ENCODE measurements at places on chromosomes 16 and 17.

GRCh38 chr16:60712144-60712543 lies 1324.1 kb downstream of the CDH8 start:
- DNase-seq, result no peak

GRCh38 chr17:7281953-7282751 lies 634 bp downstream of the SLC2A4 start:
- no peak for DNase-seq

DNA sequence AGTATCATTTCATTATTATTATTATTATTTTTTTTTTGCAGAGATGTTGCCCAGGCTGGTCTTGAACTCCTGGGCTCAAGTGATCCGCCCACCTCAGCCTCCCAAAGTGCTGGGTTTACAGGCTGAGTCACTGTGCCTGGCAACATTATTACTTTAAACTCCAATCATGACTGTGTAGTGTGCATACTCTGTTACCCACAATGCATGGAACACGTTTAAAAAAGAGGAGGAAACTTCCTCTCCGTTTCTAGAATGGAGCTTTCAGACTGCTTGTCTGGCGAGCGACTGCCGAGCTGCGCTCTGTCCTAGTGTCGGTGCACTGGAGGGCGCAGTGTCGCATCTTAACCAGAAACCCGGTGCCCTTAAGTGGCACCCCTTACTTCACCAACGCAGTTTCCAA lies 22.1 kb upstream of the FASN start:
- no peak for DNase-seq

- DNase-seq, result no peak
These were observed 54.5 kb downstream of the NACA2 start for GRCh38 chr17:61536422-61536955.

DNA sequence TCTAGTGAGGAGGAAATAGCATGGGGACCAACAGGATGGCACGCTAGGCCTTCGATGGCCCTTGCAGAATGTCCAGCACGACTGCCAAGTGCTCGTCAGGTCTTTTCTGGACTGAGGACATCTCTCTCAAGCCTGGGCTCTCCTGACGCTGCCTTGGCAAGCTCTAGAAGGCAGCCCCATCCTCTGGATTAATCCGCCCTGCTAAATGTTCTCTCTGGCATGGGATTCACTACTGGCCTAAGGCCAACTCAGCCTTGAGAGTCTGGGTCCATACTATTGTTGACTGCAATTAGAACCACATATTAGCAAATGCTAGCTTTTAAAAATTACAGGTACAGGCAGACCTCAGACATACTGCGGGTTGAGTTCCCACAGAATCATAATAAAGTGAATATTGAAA lies 2.5 kb upstream of the CEP295NL start:
- DNase-seq, result no peak

- no peak for DNase-seq
These were observed 299.8 kb upstream of the SALL1 start for GRCh38 chr16:51450909-51451308.

- DNase-seq, result no peak
These were observed 111.7 kb upstream of the FOXF1 start for GRCh38 chr16:86398622-86399021.

DNA sequence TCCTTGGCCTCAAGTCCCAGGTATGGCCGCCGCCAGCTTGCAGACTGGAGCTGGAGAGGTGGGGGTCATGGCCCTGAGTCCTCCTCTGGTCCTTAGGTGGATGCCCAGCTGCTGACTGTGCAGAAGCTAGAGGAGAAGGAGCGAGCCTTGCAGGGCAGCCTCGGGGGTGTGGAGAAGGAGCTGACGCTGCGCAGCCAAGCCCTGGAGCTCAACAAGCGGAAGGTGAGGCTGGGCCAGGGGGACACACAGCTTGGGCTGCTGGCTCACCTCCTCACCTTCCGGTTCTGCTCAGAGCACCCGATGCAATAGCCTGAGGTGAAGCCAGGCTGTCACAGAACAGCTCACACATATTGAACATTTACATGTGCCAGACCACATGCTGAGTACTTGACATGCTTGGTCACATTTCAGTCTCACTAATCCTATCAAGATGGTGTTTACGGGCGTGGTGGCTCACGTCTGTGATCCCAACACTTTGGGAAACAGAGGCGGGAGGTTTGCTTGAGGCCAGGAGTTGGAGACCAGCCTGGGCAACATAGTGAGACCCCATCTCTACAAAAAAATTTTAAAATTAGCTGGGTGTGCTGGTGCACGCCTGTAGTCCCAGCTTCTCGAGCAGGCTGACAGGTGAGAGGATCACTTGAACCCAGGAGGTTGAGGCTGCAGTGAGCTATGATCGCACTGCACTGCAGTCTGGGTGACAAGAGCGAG lies 7.4 kb downstream of the RNF40 start:
- no peak for DNase-seq

GRCh38 chr16:81846105-81846504 lies 67.0 kb downstream of the PLCG2 start:
- DNase-seq, result no peak

GRCh38 chr17:2796164-2797125 lies at the start of gene RAP1GAP2:
Gene RAP1GAP2, plus strand, starts transcription at chr17:2796438. Its CDS starts 90 bp downstream, at chr17:2796528.
- DNase-seq, result no peak

GRCh38 chr17:32275060-32276042 lies 9.7 kb downstream of the RHBDL3 start:
- no peak for DNase-seq

DNA sequence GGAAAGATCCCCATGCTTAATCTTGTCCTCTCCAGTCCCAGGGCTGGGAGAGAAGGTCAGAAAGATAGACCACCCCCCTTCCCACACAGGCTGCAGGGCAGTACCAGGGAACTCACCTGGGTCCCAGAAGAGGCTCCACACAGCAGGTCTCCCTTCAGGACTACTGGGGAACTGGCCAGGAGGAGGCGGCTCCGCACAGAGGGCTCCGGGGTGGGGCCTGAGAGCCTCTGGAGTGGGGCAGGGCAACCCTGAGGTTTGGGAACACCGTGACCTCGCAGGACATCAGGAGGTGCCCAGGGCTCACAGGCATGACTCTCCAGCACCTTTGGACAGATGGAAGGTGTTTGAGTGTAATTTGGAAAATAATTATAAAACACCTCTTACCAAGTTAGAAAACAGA lies 11.0 kb downstream of the ABCA3 start:
- DNase-seq, result no peak

DNA sequence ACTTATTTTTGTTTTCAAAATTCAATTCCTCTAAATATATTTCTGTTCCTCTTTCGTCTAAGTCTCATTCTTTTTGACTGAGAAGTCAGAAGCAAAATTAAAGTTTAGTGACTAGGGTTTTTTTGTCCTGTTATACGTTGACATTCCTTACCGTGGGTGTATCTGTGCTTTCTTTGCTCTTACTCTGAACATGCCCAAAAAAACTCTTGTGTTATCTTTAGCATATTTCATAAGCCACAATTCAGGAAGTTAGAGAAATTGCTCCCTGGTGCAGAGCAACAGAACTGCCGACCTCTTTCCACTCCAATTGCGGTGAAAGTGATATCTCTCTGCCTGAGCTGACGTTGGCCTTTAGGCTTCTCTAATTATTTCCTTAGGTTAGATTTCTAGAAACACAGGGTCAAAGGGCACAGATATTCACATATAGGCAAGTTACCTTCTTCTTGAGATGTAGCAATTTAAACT lies 65.7 kb downstream of the CENPV start:
- DNase-seq, result no peak

DNA sequence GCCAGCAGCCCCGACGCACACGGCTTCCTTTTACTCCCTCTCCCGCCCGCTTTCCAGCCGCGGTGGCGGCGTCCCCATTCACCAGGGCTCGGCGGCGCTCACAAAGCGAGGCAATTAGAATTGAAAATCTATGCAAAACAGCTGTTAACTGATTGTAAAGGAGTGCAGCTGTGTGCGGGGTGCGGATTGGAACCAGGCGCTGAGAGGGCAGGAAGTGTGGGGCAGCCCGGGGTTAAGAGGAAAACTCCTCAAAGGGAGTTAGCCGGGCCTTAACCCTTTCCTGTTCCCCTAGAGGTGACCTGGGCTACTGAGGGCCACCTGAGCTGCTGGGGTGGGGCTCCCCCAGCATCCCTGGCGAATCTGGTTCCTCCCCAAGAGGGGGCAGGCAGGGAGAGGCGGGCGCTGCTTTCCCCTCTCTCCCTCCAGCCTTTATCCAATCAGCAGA lies 5.8 kb upstream of the GSE1 start:
- no peak for DNase-seq

GRCh38 chr16:75035410-75035968 lies 36.7 kb downstream of the ZNRF1 start:
- DNase-seq, result no peak

- DNase-seq, result no peak
These were observed 537 bp downstream of the GOSR1 start for GRCh38 chr17:30477774-30478115.

GRCh38 chr16:84117494-84117843 lies 727 bp upstream of the MBTPS1 start:
- DNase-seq, result peak; percentile 22

GRCh38 chr17:28863953-28864352 lies 9.1 kb downstream of the ERAL1 start:
- DNase-seq, result no peak

GRCh38 chr16:75647112-75647491 lies 363 bp downstream of the KARS1 start:
- no peak for DNase-seq

DNA sequence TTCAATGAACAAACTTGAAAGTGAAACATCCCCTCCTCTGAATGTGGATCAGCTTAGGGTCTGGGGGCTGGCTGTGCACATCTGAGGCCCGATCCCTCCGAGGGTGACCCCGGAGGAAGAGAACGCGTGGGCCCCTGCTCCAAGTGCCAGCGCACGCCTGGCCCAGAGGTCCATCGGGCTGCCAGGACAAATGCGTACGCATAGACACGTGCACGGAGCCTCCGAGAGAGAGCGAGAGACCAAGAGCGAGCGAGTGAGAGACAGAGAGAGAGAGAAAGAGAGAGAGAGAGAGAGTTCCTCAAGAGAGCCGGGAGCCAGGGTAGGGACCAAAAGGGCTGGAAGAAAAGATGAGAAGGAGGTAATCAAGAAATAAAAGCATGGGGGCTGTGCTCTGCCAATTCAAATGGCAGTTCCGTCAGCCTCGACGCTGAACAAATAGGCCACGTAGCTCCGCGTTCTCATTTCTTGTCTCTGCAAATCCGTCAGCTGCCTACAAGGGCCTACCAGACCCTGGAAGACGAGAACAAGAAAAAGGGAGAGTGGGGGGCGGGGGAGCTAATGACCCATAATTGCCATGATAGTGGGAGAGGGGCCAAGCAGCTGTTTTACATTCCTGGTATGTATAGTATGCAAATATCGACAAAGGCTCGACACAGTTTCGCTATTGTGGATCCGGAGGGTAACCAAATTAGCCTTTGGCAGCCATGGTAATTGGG lies 435.3 kb upstream of the ZFHX3 start:
- no peak for DNase-seq

DNA sequence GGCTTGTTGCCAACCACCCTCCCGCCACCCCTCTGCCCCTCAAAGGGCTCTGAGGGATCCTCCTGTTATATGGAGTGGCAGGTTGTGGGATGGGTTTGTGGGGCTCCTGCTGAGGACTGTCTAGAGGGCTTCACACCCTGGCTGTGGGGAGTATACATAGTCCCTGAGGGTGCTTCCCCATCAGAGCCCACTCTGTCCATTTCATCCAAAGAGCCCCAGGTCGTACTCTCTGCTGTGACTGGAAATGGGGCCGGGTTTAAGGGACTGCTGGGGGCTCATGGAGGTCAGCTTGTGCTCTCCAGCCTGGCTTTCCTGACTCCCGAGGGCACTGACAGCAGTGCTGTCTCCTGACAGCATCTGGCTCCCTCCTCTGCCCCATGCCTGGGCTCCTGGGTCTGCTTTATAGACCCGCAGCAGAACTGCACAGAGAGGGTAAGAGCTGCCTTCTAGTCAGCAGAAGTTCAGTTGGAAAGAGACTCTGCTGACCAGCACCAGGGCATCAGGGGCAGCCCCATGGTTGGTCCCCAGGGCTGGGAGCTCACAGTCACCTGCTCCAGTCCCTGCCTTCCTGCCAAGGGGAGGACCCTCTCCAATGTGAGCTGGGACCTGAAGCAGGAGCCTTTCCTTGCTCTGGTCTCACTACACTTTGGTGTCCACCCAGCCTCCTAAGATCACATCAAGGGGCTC lies 17.8 kb upstream of the TNS4 start:
- no peak for DNase-seq

DNA sequence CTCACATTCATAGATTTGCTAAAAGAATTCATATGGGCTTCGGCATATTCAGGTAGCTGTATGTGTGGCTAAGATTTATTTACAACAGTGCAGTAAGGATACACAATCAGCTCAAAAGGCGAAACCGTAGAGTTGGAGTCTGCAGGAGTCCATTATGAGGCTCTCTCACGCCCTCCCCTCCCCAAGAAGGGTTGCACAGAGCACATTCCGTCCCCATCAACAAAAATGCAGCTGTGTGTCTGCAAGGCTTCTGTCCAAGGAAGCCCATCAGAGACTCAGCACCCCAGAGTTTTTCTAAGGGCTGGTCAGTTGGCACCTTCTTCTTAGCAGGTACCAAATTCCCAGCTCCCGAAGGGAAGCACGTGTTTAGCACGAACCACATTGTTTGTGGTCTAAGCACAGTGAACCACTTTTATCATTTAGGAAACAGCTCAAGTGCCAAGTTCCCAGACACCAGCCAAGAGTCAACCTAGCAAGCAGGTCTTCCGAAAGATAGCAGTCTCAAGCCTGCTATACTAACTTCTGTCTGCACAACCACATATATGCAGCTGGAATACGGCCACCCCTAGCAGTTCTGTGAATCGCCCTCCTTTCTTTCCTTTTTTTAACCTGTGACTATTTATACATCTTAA lies 28.5 kb upstream of the MEAK7 start:
- no peak for DNase-seq

- DNase-seq, result no peak
These were observed 20.9 kb downstream of the GNAO1 start for GRCh38 chr16:56212144-56212543.

GRCh38 chr16:11140098-11140375 lies 116.0 kb downstream of the SOCS1 start:
- DNase-seq, result peak; percentile 14

GRCh38 chr17:34764716-34765115 lies 185.3 kb downstream of the TMEM132E start:
- DNase-seq, result no peak

- peak; percentile 63 for DNase-seq
These were observed 33.2 kb downstream of the CYTH1 start for GRCh38 chr17:78748730-78749317.

DNA sequence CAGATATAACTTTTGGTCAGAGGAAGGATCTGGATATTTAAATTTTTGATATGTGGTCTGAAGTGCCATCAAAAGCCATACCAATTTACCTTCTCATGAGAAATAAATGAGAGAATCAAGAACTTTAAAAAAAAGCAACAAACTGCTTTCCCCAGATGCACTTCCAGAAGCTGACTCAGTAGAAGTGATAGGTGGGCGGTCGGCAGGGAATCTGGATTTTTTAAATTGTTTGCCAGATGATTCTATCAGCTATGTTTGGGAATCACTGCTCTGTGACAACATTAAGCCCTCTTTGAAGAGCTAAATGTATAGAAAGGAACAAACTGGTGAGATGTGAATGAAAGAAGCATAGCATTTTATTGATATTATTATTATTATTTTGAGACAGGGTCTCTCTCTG lies 19.2 kb downstream of the CDH3 start:
- no peak for DNase-seq

GRCh38 chr16:63092736-63093135 lies 1056.5 kb upstream of the CDH8 start:
- no peak for DNase-seq
